ENCODE measurements at places on chromosomes 7 and 10.

DNA sequence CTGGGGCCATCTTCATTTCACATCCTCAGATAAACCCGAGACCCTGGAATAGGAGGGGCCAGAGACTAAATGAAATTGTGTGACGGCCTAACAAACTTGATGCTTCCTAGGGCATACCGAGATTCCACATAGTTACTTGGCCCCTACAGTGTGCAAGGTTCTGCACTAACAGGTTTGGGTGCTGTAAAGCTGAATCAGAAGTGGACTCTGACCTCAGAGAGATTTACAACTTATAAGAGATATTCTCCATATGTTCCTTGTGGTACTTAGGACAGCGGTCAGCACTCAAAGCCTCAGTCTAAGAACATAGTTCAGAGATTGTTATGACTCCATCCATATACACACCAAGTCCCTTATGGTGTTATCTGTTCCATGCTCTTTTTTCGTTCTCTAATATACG lies 55.1 kb upstream of the FHIP2A start:
- no peak for DNase-seq

DNA sequence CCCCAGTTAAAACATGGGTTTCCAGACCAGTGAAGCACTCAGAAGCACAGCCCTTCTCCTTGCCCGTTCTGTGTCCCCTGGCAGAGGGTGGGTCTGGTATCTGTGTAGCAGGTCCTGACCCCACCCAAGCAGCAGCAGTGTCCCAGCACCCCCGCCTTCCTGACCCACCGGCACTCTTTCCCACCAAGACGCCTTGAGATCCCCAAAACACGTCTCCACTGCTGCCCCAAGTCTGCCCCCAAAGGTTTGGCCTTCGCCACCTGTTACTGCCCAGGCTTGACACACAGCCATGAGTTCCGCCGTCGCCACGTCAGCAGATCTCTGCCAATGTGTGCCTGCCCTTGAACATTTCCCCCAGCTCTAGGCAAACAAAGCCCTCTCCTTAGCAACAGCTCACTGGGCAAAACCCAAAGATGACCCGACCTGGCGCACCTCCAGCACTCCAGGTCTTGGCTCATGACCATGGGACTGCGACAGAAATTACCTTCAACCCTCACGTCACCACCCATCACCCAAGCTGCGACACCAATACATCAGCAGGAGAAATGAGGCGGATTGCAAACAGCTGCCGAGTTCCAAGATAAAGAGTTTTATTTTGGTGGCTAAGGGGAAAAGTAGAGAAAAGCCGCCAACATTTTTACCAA lies 75.6 kb downstream of the CTBP2 start:
- peak; percentile 89 for DNase-seq

- no peak for DNase-seq
Observed at GRCh38 chr7:134660961-134661376, 14.3 kb downstream of the BPGM start.

DNA sequence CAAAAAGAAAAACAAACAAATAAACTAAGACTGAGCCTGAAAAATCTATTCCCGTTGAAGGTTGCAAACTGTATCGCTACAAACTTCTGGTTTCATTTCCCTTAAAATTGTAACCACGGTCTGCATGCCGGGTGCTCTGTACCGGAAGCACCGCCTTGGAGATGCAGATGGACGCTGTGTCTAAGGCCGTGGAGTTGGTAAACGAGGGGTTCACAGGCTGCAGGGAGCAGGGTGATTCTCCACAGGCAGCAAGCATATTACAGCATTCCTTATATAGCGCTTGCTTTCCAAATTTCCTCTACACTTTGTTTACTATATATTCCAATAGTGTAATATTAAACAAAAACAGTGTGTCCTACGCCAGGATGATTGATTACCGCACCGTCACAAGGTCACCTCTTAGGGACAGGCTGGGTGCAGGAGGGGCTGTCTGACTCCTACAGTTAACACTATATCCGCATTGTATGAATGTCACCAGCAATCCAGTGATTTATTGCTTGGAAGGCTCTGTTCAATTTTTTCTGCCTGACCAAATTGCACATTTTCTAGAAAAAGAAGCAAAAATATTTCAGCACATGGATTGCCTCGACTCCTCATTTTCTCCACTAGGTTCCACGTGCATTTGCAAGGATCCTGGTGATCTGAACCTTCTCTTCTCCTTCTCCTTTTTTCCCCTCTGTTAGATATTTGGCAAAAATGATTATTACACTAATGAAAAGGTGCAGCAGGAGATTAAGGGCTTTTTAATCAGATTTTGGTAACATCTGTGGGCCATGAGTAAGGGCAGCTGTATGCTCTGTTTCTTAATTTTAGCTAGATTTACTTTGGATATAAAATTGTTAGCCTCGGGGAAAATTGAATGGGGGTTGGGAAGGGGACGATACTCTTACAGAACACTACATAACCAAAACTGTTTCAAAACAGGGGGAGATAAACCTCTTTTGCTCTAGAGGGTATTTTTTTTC lies 325.8 kb upstream of the MGMT start:
- no peak for DNase-seq

DNA sequence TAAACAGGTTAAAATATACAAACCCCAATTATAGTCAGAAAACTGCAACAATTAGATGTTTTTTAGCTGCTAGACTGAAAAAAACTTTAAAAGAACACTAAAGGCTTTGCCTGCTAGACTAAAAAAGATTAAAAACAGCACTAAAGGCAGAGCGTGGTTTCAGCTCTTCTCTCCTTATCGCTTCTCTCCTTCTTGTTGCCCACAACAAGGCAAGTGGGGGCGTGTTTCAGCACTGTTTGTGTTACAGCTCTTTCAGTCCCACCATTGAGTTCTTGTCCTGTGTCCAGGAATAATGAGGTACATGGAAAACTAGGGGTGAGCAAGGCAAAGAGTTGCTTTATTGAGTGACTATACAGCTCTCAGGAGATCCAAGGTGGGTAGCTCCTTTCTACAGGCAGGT lies 112.3 kb downstream of the HPSE2 start:
- no peak for DNase-seq

- DNase-seq = no peak
Observed at GRCh38 chr10:112539340-112539739, 92.3 kb downstream of the VTI1A start.

GRCh38 chr7:23918856-23919255 lies 208.8 kb downstream of the STK31 start:
- DNase-seq = no peak

DNA sequence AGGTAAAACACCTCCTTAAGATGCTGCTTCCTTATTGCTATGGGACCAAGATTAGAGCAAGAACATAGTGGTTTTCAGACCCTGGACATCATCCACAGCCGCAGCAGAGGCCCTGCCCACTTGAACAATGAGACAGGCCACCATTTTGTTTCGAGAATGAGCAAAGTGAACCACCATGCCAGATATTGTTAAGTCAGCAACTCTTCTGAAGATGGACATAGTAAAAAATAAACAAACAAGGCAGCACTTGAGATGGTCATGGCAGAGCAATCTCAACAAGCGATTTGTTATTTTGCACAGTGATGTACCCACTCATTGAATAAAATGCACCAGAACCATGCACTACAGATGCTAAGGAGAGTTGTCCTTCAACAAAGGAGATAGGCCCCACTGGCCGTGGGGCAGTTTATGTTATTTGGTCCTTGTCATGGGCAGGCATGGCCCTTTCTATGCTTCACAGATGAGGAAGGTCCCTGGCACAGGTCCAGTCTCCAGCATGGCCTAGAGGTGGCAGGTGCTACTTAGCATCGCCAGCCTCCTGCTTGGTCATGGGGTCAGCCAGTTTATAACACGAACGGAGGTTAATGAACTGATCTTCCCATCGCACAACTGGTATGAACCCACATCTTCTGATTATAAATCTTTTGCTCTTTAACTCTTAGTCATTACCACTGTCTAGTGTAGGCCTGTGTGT lies 44.1 kb downstream of the IKZF1 start:
- DNase-seq = no peak

DNA sequence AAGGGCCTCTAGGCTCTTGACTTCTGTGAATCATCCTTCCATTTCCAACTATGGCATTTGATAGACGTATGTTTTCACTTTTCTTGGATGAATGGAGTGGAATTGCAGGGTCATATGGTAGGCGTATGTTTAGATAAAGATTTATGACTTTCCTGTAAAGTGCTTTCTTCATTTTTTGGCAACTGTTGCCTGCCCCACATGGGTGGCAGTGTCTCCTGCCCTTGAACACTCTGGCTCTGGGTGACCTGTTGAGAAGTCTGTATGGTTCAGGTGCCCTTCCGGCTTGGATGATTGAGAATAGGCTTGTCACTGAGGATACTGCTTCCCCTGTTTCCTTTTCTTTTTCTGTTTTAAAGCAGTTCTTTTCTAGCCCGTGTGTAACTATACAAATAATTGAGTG lies 23.1 kb downstream of the RET start:
- no peak for DNase-seq

Measured in heart left ventricle (tissue), 16 donors.